Activated CD8-positive, alpha-beta memory T cell treated with anti-CD3 and anti-CD28 coated beads, Interleukin-2, amount 10 ng/mL, durations not matched to agents 7 days and 5 days (primary cell): ENCODE measurements at places on chromosomes 11 and 22.

- peak; percentile 68 for DNase-seq
Measured at GRCh38 chr22:41966607-41967240, 2.5 kb upstream of the SEPTIN3 start.

GRCh38 chr11:112997857-112998466, 36.7 kb downstream of the NCAM1 start:
- DNase-seq: no peak

DNA sequence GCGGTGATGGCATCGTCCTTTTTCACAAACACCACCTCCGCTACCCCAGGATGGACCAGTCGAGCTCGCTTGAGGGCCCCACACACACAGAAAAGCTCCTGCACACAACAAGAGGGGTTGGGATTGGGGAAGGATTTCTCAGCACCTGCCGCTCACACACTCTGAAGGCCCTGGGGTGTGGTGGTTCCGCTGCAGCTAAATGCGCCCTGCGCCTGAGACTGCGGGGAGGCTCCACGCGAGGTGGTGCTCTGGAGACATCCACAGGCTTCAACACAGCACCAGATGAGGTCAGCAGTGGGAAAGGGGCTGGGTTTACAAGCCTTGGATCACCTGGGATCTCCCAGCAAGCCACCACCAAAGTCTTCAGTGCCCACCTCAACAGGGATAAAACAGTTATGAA, 22.7 kb downstream of the POLDIP3 start:
- no peak for DNase-seq

DNA sequence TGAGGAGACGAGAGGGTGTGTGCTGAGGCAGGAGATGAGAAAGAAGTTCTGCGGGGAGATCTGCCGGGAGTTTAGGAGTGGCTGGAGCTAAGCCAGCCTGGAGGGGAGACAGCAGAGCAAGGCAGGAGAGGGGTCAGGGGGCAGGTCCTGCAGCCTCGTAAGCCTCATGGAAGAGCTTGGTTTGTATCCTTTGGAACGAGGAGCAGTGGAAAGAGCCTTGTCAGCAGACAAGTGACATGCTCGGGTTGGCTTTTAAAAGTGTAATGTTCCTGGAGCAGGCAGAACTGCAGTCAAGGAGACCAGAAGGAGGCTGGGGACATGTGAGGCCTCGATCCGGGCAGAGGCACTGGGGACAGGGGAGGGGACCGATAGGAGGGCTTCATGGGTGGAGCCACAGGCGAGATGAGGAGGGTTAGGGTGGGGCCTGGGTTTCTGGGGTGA, 21.4 kb upstream of the TUB start:
- DNase-seq: peak; percentile 28

- DNase-seq: no peak
Measured at GRCh38 chr11:10323793-10324170, 18.9 kb downstream of the ADM start.

DNA sequence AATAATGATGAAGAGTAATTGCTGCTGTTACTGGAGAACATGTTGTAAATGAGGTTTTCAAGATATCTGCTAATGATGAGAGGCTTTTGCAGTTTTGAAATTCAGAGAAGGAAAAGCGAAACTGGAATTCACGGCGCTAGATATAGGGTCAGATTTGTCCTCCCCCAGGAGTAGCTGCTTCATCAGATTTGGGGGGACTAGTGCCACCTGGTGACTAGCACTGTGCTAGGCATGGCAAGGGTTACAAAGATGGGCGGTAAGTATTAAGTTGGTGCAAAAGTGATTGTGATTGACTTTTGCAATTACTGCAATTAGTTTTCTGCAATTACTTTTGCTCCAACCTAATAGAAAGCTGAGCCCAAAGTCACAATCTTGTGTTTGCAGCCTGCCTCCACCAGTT, 879.9 kb upstream of the TENM4 start:
- no peak for DNase-seq

DNA sequence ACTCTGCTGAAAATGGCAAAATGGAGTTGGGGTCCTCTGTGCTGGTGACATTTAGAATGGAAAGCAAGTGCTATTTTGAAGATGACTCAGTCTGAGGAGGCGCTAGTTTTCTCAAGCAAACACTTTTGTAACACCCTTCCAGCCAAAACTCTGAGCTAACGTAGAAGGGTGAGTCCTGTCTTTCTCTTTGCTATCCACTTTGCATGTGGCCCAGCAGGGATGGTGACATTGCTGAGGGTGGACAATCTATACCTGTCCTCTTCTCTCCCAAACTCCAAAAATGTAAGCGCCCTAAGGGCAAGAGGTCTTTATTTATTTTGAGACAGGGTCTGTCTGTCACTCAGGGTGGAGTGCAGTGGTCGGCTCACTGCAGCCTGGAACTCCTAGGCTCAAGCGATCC, 3.6 kb upstream of the KAT5 start:
- no peak for DNase-seq

DNA sequence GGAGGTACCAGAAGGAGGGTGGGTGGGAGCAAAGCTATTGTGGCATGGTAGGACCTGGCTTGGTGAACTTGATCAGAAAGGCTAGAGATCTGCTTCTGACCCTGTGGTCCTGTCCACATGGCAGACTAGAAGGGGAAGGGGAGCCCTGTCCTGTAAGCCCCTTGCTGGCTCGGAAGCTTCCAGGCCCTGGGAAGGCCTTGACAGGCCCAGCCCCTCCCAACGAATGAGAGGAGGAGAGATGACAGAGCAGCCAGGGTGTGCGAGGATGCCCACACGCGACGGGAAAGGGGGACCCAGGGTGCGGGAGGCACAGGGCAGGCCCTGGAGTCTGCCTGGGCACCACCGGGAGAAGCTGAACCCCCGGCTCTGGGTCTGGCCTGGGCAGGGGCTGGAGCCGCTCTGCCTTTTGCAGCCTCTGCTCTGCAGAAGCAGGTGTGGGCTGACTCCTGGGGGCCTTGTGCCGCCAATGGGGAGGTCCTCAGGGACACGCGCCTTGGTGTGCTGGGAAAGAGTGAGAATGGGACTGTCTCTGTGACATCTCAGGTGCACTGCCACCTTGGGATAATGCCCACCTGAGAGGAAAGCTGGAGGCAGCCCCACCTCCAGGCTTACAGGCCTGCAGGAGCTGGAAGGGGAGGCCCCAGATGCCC, 1447.5 kb downstream of the BRD1 start:
- peak; percentile 29 for DNase-seq

- no peak for DNase-seq
Measured at GRCh38 chr11:65718531-65718930, 2.1 kb downstream of the RNASEH2C start.

- DNase-seq: no peak
Measured at GRCh38 chr22:39488563-39489083, 13.5 kb upstream of the MIEF1 start.

DNA sequence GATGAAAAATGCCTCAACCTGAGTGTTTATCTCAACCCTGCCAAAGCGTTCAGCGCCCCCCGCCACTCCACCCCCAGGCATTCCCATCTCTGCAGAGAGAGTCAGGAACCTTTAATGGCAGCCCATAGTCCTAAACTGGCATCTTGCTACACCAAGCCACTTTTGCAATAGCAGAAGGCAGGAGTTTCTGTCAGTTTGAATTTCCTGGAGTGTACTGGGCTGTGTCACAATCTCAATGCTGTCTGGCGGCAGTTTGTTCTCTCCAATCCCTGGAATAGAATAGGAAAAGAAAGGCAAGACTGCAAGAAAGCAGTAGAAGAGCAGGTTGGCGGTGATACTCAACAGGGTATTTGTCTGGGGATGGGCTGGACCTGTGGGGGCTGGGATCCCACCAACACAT, 32.9 kb upstream of the FLI1 start:
- DNase-seq: no peak

- DNase-seq: no peak
Measured at GRCh38 chr11:82898241-82898640, 2.0 kb downstream of the PRCP start.

- no peak for DNase-seq
Measured at GRCh38 chr11:63901660-63902059, 15.3 kb downstream of the RCOR2 start.

- DNase-seq: peak; percentile 74
Measured at GRCh38 chr11:3859373-3859881, 4.0 kb downstream of the STIM1 start.

- DNase-seq: no peak
Measured at GRCh38 chr11:95011376-95011775, 13.7 kb upstream of the KDM4E start.

DNA sequence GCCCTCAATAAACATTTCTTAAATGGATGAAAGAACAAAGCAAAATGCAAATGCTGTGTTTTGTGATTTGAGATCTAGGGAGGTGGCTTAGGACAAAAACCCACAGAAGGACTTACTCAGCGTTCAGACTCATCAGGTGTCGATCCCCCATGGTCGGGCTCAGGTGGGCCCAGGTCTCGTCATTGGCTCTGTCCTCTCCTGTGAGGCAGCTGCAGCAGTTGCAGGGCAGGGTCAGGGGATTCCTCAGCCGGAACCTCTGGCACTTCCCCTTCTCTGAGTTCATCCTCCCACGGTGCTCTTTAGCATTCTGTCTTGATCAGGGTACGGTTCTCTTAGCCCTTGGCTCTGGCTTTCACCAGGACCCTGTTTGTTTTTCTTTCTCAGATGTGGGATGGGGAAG, 14.0 kb upstream of the ACR start:
- DNase-seq: no peak

- DNase-seq: no peak
Measured at GRCh38 chr11:73355109-73355508, 21.1 kb upstream of the RELT start.

DNA sequence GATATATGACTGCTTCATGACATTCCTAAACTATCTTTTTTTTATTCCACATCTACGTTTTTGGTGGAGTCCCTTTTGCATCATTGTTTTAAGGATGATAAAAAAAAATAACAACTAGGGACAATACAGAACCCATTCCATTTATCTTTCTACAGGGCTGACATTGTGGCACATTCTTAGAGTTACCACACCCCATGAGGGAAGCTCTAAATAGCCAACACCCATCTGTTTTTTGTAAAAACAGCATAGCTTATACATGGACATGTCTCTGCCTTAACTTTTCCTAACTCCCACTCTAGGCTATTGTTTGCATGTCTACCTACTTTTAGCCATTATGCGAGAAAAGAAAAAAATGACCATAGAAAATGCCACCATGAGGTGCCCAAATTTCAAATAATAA, 13.2 kb downstream of the MS4A1 start:
- DNase-seq: no peak

DNA sequence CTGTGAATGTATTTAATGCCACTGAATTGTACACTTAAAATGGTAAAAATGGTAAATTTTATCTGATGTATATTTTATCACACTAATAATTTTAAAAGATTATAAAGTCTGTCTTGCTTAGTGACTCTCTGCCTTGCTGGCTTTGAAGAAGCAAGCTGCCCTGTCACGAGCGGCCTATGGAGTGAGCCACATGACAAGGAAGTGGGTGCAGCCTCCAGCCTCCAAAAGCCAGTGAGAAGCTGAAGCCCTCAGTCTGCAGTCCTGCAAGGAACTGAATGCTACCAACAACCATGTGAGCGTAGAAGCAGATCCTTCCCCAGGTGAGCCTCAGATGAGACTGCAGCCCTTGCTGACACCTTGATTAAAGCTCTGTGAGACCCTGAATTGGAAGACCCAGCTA, 20.0 kb downstream of the C11orf24 start:
- DNase-seq: no peak

DNA sequence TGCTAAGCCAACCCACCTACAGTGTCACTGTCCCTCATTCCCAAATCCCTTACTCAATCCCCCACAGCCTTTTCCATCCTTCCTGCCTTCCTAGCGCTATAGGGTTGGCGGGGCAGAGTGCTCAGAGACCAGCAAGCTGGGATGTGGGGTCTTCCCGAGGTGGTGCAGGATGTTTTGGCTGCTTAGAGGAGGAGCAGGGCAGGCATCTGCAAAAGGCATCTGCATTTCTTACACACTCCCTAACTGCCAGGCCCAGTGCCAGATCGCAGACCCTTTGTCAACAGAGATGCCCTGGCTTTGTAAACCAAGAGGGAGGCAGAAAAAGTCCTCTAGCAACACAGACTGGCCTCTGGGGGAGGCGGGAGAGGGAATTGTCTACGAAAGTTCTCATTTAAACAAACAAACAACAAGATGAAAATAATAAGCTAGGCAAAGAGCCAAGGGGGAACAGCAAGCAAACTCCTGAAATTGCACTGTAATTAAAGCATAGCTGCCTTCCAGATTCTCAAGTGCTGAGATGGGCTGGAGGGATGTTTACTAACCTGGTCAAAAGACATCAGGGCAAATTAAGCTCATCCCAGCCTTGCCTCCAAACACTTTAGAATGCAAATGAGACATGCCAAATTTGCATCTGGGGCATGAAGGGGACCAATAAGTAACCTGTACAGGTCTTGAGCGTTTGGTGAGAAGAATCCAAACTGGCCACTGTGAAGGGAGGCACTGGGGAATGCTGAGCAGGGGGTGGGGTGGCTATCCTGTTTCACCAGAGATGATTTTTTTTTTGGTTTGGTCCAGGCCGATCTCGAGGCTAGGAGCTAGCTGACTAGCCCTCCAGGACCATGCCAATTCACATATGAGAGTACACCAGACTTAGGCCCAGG, 38.1 kb upstream of the ADA2 start:
- DNase-seq: no peak

GRCh38 chr11:3129591-3130268, 35.4 kb downstream of the OSBPL5 start:
- no peak for DNase-seq

DNA sequence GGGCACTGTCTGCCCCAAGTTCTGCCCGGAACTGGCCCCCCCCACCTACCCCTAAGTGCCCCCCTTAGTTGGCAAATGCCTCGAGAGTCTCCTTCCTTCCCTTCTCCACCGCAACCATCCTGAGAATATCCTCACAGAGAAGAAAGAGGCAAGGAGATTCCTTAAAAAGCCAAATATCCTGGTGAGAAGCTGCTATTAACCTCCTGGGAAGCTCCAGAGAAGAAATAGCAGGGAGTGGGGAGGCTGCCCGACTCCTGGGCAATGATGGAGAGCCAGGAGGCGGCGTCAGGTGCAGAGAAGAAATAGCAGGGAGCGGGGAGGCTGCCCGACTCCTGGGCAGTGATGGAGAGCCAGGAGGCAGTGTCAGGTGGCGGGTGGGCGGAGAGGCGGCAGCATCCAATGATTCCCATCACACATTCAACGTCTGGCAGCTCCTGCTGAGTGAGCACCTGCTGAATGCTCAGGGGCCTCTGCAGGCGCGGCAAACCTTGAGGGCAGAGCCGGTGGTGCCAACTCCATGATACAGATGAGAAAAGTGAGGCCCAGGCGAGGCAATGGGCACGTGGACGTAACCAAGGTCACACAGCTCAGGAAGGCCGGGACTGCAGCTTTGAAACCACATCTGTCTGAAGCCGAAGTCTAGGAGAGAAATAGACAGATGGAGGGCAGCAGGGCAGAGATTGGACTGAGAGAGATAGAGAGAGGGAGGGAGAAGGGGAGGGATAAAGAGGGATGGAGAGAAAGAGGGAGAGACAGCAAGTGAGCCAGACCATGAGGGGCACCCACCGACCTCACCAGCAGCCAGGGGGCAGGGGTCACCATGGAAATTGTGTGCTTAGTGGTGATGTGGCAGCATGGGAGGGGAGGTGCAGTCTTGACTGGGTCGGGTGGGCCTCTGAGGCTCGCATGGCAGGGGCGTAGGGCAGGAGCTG, 58.3 kb downstream of the CYTH4 start:
- DNase-seq: no peak

GRCh38 chr11:77111946-77112345, 9.3 kb downstream of the OMP start:
- DNase-seq: no peak
